Kidney glomerular epithelial cell (primary cell): ENCODE measurements at places on chromosomes 1 and 21.
A peak's percentile ranks its signal among the peaks of the same experiment; 100 is the strongest.

DNA sequence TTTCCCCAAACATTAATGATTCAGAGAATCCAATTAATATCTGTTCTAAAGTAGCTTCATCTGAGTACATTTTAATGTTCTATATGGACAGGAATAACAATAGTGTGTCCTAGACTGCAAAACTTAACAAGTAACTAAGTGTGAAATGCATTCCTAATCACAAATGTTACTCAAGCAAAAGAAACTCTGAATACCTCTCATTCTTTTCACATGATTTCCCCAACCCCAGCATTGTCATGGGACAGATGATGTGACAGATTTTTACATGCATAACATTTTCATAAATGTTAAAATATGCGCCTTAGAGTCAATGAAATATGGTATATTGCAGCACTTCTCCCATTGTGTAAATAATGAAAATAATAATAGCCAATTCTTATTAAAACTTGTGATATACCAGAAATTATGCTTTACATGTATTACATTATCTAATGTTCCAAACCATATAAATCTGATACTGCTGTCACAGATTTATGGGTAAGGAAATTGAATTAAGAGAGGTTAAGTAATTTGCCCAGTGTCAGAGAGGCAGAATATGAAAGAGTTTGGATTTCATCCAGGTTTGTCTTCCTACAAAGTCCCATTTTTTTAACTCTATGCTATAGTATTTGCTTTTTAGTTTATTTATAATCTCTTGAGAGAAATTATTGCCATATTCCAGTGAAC lies 269.4 kb downstream of the LRRC7 start:
- DNase-seq, result peak; percentile 17

- DNase-seq, result no peak
Observed at GRCh38 chr1:40663324-40664166, 1.9 kb downstream of the RIMS3 start.

- DNase-seq, result no peak
Observed at GRCh38 chr1:31602081-31602480, 15.4 kb upstream of the HCRTR1 start.

DNA sequence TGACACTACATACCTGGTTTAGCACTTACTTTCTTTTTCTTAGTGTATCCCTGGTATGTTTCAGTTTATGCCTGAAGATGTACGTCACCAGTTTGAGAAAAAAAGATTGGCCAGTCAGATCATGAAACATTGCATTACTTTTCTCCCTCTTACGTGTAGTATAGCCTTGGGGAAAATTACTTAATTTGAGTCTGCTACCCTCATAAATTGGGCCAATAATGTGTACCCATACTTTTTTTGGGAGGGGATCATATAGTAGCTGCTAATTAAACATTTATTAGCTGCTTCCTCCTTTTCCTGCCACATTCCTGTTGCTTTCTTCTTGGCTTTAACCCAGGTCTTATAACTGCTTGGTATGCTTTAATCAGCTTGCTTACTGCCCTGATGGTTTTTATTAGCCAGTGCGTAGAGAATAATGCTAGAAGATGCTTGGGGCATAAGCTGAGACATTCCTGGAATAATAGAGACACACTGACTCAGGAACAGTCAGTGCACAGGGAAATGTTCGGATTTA lies 32.1 kb downstream of the RABGAP1L start:
- DNase-seq, result peak; percentile 68

DNA sequence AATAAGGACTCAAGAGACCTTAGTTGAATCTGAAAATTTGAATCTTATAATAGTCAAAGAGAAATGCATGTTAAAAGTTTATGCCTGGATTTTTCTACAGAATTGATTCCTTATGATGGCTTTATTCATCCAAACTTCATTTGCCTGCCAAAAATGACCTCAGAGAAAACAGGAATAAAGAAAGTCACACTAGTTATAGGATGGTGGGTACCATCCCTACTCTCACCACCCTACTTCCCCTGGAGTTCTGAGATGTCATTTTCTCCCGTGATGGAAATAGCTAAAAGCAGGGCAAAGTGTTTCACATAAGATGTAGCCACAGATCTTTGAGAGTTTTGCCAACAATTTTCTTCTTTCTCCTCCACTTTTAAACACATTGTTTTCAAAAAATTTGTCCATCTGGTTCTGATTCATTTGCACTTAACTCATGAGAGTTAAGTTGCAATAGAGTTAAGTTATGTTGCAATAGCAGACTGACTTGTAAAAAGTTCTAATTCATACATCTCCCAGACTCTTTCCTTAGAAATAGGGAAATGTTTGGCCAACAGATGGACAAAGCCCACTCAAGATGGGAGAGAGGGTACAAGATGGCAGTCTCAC lies 384.6 kb downstream of the PLPP3 start:
- DNase-seq, result no peak
